HepG2 (cell line): ENCODE measurements at places on chromosomes 1 and 21. TPM values are rescaled to one million over a fixed set of nuclear protein-coding genes. Genes with fewer than 3 reads are reported as not detected.

- DNase-seq: no peak
- H3K27me3 ChIP-seq: no peaks in the 10 kb centered on the region
- no peak overlapping the region for H3K27ac ChIP-seq
- H3K4me1 ChIP-seq: peaks cover 29% of the 10 kb centered on the region
- H3K36me3 ChIP-seq: no peaks in the 10 kb centered on the region
Measured at GRCh38 chr1:10592373-10592772, 117.6 kb downstream of the PEX14 start.

DNA sequence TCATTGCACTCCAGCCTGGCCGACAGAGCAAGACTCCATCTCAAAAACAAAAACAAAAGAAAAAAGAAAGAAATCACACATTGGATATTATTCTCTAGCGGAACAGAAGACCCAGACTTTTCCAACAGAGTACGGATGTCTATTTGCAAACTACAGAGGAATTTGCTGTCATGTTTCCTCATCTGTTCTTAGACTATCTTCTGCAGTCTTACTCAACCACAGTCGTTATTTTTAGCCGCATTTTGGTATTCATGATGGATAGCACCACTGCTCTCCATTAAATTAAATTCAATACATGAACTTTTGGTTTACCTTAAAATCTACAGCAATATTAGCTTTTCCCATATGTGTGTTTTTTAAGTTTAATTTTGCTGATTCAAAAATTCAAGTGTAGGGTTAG is 14.2 kb upstream of the HEATR1 start:
- no peaks in the 10 kb centered on the region for H3K4me1 ChIP-seq
- H3K27me3 ChIP-seq: no peaks in the 10 kb centered on the region; the same call in 2 of the 3 replicates
- H3K36me3 ChIP-seq: no peaks in the 10 kb centered on the region
- DNase-seq: no peak
- H3K27ac ChIP-seq: no peak overlapping the region
- no peak overlapping the region for H3K4me3 ChIP-seq

DNA sequence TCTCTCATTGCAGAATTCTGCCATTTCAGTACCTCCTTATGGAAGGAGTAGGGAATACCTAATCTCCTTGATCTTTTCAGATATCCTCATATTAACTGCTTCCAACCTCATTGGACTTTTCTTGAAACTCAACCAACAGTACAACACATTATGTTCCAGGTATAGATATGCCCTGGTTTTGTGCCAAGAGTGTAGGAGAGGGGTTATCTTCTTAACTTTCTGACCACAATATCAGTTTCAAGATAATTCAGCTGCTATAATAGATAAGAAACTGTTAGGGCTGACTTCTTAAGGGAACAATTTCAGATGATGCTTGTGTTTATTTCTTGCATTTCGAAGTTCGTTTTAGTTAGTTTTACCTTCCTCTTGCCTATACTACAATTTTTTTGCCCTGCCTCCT is 2.1 kb upstream of the LPGAT1 start:
- H3K4me3 ChIP-seq: no peak overlapping the region
- no peaks in the 10 kb centered on the region for H3K36me3 ChIP-seq
- peaks cover 20% of the 10 kb centered on the region for H3K4me1 ChIP-seq
- DNase-seq: no peak
- H3K27ac ChIP-seq: no peak overlapping the region

GRCh38 chr1:12196641-12197482 is 30.1 kb downstream of the TNFRSF1B start:
- H3K4me1 ChIP-seq: peaks cover 21% of the 10 kb centered on the region
- DNase-seq: peak; percentile 35
- H3K4me3 ChIP-seq: no peak overlapping the region

LCE2B gene
- not detected in 2 replicates for total RNA-seq
